ENCODE measurements at places on chromosomes 6 and 20.

GRCh38 chr6:14612016-14612980 is 494.7 kb downstream of the CD83 start:
- no peak for DNase-seq

GRCh38 chr6:151065027-151065815 is 174.5 kb upstream of the AKAP12 start:
- no peak for DNase-seq

DNA sequence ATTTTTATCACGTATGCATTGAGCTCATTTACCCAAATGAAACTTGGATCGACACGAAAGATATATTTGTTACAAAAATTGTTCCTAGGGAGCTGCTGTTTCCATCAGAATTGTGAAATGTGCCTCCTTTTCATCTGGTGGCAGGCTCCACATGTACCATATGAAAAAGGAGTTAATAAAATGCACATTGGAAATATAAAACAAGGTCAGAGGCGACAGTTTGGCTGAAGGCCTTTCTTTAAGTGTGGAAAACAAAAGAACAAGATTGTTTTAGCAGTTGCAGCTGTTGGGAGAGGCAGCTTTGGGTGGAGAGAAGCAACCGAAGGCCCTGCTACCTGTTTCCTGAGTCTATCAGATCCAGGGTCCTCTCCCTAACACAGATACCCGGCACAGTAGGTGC is 334.5 kb upstream of the NT5E start:
- DNase-seq: no peak

- DNase-seq: no peak
Measured at GRCh38 chr20:2942439-2942838, 69.2 kb downstream of the PTPRA start.

- no peak for DNase-seq
Measured at GRCh38 chr6:145115638-145116037, 619.7 kb downstream of the EPM2A start.

GRCh38 chr20:53929974-53930650 is 140.3 kb downstream of the BCAS1 start:
- DNase-seq: no peak

Data from cerebellar nuclear complex (tissue), 1 donor.